NCI-H1417 (cell line): ENCODE measurements at places on chromosomes 11 and 22.
A peak's percentile ranks its signal among the peaks of the same experiment; 100 is the strongest.

DNA sequence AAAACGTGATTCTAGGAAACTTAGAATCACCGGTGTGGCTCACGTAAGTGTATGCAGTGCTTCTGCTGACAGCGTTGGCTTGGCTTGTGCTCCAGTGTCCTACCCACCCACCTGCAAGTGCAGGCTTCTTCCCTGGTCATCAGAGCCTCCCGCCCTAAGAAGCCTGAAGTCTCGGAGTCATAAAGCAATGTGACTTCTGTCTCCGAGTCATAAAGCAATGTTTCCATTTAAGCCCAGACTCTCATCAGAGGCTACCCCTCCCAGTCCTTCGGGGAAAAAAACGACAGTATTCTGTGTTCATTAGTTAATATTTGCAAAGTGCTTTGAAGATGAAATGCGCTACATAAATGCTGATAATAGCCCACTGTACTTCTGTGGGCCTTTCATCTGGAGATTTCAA lies 293.8 kb downstream of the OPCML start:
- no peak for DNase-seq

DNA sequence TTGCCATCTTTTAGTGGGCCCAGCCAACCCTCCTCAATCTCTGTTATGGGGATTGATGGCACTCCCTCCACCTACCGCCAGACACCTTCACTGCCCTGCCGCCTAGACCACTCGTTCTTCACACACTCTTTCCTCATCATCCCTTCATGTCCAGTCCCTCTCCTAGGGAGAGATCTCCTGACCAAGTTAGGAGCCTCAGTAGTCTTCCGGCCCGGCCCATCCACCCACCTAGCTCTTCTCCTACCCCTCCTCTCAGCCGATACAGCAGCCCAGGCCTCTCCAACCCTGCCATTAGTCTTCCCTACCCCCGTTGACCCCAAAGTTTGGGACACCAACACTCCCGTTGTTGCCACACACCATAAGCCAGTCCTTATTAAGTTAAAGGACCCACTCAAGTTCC lies 11.0 kb upstream of the OR56A3 start:
- DNase-seq, result no peak

DNA sequence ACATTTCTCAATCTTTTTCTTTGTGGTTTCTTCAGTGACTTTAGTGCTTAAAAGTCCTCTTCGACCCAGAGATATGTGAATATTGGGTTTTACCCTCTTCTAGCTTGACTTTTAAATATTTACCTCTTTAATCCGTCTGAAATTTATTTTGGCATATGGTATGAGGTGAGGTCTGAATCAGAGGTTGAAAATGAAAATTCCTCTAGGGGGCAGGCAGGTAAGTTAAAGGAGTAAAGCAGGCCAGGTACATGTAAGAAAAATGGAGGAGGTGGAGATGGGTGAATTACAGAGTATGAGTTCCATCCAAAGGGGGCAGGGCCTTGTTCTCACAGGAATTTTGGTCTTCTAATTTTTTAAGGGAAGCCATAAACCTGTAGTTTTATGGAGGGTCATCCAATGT lies 263.8 kb upstream of the NARS2 start:
- peak; percentile 4 for DNase-seq

- no peak for DNase-seq
These were observed 113.1 kb downstream of the ARHGAP42 start for GRCh38 chr11:100800202-100800601.

DNA sequence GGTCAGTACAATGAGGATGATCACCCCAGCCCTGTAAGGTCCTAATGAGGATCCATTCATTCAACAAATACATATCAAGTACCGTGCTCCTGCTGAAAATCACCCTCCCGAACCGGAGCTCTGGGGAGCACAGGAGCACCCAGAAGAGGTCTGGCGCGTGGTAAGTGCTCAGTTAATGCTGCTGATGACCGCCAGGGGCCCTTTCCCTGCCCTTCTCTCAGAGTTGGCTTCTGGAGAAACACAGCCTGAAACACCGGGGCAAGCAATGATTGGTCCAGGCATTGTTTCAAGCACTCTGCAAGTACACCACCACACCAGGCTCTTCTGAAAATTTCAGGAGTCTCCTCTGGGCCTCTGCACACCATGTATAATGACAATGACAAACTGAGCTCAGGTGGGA lies 3.8 kb upstream of the CCDC86 start:
- DNase-seq, result no peak

GRCh38 chr11:78370406-78371172 lies 47.0 kb downstream of the GAB2 start:
- no peak for DNase-seq
